ENCODE measurements at places on chromosomes 12 and 14.
A peak's percentile ranks its signal among the peaks of the same experiment; 100 is the strongest.

DNA sequence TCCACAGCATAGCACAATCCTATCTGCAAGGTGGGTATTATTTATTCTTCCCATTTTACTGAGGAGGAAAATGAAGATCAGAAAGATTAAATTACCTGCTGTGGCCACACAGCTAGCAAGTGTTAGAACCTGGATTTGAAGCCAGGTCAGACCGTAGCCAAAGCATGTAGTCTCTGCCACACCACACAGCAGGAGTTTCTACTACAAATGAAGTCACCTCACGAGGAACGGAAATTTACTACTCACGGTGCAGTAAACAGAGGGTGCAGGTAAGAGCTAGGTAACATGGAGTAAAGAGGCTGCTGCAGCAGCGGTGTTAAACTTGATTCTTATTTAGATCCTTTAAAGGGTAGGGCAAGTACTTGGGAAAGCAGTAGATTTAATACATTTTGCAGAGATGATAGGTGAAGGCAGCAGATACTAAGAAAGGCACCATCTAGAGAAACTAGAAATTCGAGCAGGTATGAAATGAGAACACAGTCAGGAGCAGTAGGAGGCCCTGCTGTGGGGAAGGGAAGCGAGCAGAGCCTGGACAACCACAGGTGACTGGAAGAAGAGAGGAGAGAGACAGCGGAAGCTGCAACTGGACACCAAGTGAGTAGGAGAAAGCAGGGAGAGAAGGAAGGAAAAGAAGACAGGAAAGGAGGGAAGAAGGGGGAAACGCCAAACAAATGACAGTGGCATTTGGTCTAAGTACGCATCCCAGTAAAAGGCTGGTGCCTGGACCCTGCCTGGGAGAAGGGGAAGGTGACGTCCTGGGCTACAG is 21.5 kb downstream of the SPTB start:
- DNase-seq, result no peak

- no peak for DNase-seq
Measured at GRCh38 chr14:55129428-55130195, 560 bp downstream of the LGALS3 start.

DNA sequence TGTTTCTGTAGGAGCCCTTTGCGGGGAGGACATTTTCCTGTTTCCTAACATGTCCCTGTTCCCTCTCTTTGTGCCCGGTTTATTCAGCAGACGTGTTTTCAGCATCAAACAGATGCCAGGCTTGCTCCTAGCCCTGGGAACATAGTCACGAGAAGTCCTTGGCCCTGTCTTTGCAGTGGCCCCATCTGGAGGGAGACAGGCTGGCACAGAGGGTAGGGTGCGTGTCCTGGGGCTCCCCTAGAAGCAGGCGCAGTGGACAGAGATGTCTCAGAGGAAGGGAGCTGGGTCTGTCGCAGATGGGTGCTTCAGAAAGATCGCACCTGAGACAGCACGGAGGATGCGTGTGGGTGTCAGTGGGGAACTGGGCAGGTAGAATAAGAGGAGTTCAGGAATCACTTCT is 75.0 kb upstream of the DYNC1H1 start:
- no peak for DNase-seq

GRCh38 chr12:82876075-82876474 is 189.4 kb downstream of the TMTC2 start:
- DNase-seq, result no peak

- DNase-seq, result no peak
Measured at GRCh38 chr12:92488735-92489134, 214.1 kb upstream of the PLEKHG7 start.

- no peak for DNase-seq
Measured at GRCh38 chr14:53946071-53946403, 10.6 kb downstream of the BMP4 start.

- DNase-seq, result no peak
Measured at GRCh38 chr14:103625356-103626095, 3.5 kb upstream of the KLC1 start.

GRCh38 chr12:91662021-91662420 is 479.4 kb upstream of the DCN start:
- DNase-seq, result no peak

DNA sequence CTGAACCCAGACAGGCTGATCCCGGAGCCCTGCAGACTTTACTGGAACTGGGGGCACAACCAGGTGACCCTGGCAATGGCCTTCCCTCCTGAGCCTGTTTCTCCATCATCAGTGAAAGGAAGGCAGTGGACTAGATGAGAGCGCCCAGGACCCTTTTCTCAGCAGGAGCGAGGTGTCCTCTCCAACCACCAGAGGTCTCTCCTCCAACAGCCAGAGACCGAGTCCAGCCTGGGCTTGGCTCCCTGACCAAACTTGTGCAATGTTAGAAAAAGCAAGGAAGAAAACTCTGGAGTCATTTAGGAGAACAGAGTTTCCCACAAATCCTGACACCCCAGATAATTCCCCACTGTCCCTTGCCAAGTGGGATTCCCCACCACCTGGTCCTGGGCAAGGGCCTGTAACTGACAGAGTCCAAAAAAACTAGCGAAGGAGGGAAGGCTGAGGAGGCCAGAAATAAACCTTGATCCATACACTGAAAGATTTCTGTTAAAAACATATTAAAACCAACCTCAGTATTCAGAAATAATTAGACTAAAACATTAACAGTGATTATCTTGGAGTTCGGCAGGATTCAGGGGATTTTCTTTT is 9.0 kb downstream of the RPS6KL1 start:
- peak; percentile 17 for DNase-seq

DNA sequence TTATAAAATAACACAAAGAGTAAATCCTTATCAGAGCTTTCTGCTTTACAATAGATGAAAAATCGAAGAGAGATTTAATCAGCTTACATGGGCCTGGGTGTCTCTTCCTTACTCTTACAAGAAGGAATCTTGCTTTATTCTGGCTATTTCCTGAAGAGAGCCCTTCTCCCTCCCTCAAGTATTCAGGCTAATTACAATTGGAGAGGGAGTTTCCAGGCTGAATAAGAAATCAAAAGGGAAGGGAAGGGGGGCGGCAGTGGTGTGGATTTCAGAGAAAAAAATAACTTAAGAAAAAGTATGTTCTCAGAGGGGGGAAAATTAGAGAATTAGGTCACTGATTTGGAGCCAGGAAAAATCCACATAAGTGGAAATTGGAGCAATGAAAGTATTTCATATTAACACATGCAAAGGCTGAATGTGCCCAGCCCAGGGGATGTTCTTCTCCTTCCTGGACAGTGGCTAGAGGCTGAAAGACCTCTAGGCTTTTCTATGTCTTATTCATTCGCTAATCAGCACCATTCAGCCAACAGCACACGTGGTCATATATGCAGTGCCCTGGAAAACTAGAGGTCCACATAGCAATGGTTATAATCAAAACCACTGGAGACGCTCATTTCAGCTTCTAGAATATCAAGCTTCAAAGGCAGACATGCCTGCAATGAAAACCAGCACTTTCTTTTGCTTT is 158.9 kb upstream of the BTG1 start:
- no peak for DNase-seq

GRCh38 chr12:117042171-117042842 is 56.9 kb downstream of the TESC start:
- DNase-seq, result peak; percentile 11

DNA sequence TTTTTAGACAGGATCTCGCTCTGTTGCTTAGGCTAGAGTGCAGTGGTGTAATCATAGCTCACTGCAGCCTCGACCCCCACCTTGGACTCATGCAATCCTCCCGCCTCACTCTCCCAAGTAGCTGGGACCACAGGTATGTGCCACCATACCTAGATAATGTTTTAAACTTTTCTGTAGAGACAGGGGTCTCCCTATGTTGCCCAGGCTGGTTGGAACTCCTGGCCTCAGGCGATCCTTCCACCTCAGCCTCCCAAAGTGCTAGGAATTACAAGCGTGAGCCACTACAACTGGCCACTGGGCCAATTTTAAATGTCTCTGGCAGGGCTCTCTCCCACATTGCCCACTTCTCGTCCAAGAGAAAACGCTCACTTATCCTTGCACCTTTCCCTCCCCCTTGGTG is 66.5 kb upstream of the DACT1 start:
- no peak for DNase-seq

DNA sequence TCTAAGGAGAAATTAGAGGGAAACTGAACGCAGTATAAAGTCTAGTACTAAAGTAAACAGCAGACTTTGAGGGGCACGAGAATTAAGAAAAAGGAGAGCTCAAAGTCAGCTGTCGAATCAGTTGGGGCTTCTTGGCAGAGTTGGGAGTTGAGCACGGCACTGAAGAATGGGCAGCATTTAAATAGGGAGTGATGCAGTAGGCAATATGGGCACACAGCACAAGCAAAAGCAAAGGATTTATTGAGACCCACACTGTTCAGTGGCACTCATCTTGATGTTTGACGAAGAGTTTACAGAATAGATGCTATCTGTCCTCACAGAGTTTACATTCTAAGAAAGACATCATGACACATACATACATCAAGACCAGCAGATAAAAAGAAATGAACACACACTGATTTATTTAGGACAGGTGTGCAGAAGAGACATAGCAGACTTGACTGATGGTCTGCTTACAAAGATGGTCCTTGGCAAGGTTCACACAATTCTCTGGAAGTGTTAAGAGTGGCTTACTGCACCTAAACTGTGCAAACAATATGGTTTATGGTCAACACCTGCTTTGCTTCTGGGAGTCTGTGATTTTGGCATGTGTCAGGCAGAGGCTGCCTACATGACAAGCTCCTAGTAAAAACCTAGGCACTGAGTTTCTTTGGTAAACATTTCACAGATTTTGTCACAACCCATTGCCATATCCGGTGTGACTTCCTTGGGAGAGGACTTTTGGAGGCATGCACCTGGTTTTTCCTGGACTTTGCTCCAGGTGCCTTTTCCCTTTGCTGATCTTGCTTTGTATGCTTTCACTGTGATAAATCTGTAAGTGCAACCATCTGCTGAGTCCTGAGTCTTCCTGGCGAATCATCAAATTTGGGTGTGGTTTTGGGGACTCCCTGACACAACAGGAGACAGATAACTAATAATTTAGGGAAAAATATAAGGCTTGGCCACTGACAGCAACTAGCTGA is 26.3 kb downstream of the ALKBH1 start:
- DNase-seq, result no peak

GRCh38 chr12:68200854-68201253 is 24.8 kb downstream of the IL26 start:
- DNase-seq, result no peak

- DNase-seq, result no peak
Measured at GRCh38 chr12:128387811-128388422, 120.9 kb downstream of the TMEM132C start.

DNA sequence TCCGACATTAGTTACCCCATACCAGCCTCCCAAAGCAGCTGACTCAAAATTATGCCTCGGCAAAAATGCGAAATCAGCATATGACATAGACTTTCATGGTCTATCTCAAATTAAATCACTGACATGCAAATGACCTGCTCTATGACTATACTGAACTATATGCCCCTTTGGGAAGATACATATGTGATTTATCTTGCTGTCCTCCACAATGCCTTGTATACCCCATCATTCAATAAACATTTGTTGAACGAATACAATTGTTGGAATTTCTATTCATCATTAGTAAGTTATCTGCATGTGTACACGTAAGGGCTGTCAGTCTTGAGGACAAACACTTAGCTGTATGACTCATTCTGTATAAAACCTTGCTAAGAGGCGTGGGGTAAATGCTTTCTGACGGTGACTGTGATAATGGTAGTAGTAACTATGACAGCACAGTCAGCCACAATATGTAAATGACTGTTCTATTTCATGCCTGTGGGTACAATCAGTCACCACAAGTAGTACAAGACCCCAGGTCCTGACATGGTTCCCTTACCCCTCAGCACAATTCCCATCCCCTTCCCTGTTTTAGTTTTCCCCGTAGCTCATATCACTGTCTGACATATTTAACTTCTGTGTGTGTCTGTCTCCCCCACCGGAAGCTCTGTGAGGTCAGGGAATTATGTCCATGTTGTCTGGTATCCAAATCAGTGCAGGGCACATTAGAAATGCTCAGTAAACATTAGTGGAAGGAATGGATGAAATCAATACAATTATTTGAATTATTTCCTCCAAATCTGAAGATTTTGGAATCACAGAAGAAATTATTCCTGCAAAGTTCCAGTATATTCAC is 42.8 kb downstream of the STXBP6 start:
- DNase-seq, result peak; percentile 96

DNA sequence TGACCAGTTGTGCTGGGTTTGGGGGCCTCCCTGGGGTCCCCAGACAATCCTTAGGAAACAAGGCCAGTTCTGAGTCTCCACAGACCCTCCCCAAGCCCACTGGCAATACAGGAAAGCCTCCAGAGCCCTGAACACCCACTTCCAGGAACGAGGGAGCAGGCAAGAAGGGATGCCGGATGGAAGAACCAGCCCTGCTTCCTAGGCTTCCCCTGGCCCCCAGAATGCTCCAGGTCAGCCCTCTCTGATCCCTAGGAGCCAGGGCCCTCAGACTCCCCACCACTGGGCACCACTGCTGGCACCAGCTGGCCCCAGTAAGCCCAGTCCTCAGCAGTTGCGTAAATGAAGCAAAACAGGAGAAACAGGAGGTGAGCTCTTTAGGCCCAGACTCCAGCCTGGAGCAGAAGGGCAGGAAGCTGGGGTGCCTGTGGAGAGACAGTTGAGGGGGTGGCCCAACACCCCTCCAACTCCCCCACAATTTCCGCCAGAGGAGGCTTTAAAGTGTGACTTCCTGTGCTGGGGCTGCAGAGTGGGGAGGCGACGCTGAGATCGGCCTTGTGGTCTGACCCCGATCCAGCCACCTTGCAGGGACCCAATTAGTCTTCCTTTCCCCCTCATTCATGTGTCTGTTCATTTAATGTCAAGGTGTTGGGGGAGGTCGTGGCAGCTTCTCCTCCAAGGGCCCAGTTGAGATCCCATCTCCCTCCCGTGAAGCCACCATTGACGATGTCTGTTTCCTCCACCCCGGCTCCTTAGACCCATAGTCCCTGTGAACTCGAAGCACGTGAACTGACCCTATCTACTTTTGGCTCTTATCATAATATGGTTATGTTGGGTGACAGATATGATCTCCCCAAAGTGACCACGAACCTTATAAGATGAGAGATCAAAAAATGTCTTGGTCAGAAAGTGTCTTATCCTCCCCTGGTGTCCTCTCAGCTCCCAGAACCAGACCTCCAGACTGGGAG is 4.7 kb downstream of the TNFRSF1A start:
- no peak for DNase-seq

DNA sequence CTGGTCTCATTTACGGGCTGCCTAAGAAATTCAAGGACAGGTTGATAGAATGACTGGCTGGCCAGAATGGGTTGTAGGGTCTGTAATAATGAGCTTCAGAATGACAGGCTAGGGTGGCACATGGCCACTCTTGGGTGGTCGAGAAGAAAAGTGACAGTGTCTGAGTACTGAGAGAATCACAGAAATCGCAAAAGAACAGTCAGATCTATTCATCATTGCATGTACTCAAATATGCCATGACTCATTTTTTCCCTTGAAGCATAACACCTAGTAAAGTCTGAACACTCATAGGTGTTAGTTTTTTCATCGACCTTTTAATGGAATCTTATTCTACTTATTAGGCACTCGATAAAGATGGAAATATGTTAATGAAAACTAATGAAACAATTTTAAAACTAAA is 37.8 kb upstream of the SEL1L start:
- DNase-seq, result no peak

GRCh38 chr12:65613692-65614091 is 210.6 kb upstream of the HMGA2 start:
- DNase-seq, result no peak
